WERI-Rb-1 (cell line): ENCODE measurements at places on chromosomes 3 and 15.

DNA sequence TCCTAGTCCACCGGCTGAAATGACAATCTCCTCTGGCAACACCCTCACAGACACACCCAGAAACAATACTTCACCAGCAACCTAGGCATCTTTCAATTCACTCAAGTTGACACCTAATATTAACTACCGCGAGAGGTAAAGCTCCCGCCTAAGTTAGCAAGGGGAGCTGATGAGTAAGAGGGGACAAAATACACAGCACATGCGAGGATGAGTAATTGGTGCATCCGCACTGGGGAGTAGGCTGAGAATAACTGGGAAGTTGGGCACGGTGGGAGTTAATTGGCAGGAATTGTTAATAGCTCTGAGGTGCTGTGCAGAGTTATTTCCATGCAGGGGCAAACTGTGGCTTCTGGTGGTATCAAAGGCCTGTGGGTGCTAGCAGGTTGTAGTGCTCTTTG, 14.5 kb upstream of the PLD1 start:
- DNase-seq, result no peak

GRCh38 chr3:140914384-140914945, 27.2 kb upstream of the SLC25A36 start:
- no peak for DNase-seq

DNA sequence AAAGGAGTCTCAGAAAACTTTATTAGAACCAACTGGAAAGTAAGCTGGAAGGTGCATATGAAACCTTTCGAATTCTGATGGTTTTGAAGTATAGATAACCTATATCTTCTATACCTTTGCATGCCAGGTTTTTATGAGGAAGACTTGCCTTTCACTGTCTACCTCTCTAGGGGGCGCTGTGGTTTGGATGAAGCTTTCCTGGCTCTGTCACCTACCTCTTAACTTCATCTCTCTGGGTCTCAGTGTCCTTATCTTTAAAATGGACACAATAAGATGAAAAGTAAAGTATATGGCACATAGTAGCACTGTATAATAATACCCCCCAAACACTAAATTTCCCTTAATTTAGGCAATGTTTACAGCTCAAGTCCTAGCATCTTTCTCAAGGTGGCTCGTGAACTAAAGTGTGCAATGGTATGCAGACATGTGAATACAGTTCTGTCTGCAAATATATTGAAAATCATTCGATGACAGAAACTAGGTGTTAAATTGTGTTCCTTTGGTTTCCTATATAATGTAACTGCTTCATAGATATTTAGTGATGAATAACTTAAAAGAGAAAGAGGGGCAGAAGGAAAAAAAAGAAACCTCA, 314.3 kb downstream of the CHST2 start:
- DNase-seq, result peak; percentile 17

GRCh38 chr3:156389449-156389950, 165.4 kb downstream of the SSR3 start:
- no peak for DNase-seq

GRCh38 chr3:134250717-134251220, at the start of gene RYK:
RYK (minus strand) TSS chr3:134250859; CDS start chr3:134250654, 205 bp downstream.
- DNase-seq, result peak; percentile 82

DNA sequence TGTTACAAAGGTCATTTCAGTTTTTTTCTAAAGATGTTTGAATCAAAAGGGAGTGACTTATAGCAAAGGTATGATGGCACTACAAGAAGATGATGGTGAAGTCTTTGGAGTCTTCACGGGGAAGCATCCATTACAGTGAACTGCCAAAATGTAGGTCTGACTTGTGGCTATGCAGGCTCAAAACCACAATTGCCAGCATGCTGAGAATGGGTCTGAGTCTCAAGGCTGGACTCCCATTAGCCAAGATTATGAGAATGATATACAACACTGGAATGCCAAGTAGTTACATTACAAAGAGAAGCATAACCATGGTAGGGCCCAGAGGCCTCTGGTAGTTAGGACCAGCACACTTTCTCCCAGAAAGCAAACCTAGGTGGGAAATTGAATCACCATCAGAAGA, 194.2 kb downstream of the MTHFS start:
- no peak for DNase-seq

GRCh38 chr3:72629191-72629631, 219.0 kb downstream of the SHQ1 start:
- no peak for DNase-seq

GRCh38 chr3:46504789-46505188, 7.0 kb downstream of the RTP3 start:
- DNase-seq, result no peak

DNA sequence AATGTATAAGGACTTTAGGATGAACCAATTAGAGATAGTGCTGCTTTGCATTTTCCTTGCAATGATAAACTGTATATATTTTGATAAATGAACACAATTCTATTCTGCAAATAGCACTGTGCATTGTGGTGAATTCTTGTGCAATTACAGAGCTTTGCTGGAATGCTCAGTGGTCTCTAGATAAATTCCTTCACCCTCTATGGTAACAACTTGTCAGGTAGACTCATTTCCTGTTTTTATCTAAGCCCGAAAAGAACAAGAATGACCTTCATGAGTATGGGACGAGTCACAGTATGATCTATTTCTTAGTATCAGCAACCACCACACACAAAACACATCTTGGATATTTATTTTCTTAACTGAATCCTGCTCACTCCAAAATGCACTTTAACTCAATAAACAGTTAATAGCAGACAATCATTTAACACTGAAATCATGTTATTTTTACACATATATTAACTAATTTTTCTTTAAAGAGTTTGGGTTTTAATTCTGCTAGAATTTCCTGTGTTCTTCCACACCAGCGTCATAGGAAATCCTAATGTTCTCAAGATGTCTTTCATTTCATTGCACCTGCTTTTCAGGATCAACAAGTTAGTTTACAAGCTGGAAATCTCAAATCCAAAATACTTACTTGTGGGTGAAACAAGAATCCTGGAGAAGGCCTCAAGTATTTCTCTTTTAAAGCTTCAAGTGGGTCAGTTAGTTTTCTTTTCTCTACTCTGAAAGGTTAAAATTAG, 551.2 kb downstream of the MECOM start:
- no peak for DNase-seq

- DNase-seq, result no peak
These were observed at the start of gene FURIN for GRCh38 chr15:90868261-90868689. FURIN (plus strand) TSS chr15:90868588; CDS start chr15:90875741, 7,153 bp downstream.

GRCh38 chr15:33737687-33738601, 230.4 kb upstream of the CHRM5 start:
- DNase-seq, result peak; percentile 61

DNA sequence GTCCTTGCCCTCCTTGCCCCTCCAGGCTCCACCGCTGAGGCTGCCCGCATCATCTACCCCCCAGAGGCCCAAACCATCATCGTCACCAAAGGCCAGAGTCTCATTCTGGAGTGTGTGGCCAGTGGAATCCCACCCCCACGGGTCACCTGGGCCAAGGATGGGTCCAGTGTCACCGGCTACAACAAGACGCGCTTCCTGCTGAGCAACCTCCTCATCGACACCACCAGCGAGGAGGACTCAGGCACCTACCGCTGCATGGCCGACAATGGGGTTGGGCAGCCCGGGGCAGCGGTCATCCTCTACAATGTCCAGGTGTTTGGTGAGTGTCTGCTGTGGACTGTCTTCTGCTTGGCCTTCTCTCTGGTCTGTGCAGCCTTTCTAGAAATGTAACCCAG, 61.0 kb downstream of the BOC start:
- DNase-seq, result no peak

- no peak for DNase-seq
These were observed 70.3 kb downstream of the RORA start for GRCh38 chr15:61158504-61159407.

GRCh38 chr3:11463591-11463990, 180.1 kb downstream of the VGLL4 start:
- no peak for DNase-seq

DNA sequence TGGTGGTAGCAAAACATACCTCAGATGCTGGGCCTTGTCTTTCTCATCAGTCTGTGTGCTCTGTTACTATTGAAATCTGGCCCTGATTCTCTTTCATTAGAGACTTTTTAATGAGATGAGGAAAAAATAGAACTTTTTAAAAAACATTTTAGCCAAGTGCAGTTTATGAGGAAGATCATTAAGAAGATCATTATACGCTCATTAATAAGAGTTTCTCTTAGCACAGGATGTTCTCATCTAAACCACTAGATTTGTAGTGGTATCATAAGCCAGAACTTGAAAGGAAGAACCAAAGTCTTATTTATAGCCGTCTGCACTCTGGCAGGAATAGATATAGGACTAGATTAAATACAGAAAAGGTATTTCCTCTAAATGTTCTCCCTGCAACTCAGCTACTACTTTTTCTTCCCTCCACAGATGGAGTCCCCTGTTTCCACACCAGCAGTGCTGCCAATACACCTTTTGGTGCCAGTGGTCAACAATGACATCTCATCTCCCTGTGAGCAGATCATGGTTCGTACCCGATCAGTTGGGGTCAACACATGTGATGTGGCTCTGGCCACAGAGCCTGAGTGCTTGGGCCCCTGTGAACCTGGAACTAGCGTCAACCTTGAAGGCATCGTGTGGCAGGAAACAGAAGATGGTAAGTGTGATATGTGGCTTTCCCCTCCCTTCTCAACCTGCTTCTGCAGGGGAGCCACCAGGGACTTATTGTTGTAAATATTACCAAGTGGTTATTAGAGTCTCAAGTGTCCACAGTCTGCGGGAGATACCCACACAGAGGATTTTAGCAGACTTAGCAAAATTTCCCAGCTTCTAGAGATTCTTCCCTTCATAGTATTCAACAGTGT, 152.8 kb downstream of the RBPMS2 start:
- no peak for DNase-seq

DNA sequence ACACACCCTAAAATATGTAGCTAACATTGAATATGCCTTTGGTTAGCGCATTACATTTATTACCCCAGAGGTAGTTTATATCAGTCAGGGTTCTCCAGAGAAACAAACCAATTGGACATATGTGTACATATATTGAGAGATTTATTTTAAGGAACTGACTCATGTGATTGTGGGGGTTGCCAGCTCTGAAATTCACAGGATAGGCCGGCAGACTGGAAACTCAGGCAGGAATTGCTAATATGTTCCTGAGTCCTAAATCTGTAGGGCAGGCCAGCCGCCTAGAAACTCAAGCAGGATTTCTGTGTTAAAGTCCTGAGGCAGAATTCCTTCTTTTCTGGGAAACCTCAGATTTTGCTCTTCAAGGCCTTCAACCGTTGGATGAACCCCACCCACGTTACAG, 189.7 kb downstream of the CDIN1 start:
- no peak for DNase-seq

DNA sequence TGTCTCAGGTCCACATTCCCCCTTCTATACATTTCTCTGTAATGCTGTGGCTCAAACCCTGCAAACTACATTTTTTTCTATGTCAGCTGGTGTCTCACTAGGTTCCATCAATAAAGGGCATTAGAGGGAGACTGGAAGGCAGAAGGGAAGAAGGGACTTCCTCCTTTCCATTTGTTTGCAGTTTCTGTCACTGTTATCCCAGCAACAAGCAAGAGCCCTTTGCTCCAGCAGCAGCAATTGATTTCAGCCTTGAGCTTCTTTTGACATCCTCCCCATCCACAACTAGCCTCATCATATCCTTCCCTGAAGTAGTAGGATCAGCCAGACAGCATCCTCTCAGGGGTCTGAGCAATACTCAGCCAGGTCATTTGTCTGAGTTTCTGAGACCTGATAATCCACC, 5.3 kb upstream of the NCK1 start:
- no peak for DNase-seq

DNA sequence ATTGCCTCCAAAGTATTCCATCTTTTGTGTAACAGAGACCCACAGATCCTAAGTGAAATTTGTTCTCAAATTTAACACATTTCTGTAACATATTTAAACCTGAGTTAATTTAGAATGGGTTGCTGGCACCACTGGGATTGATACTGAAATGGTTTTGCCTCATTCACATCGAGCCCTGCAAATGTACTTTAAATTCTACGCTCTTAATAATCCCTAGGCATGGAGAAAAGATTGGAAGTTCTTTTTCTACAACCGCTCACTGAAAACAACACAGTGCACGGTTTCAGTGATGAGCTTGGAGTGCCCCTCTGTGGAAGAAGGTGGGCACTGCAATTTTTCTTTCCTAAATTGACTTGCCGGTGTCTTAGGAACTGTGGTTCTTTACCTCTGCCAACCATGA, 109.9 kb upstream of the ATP11B start:
- DNase-seq, result peak; percentile 60

DNA sequence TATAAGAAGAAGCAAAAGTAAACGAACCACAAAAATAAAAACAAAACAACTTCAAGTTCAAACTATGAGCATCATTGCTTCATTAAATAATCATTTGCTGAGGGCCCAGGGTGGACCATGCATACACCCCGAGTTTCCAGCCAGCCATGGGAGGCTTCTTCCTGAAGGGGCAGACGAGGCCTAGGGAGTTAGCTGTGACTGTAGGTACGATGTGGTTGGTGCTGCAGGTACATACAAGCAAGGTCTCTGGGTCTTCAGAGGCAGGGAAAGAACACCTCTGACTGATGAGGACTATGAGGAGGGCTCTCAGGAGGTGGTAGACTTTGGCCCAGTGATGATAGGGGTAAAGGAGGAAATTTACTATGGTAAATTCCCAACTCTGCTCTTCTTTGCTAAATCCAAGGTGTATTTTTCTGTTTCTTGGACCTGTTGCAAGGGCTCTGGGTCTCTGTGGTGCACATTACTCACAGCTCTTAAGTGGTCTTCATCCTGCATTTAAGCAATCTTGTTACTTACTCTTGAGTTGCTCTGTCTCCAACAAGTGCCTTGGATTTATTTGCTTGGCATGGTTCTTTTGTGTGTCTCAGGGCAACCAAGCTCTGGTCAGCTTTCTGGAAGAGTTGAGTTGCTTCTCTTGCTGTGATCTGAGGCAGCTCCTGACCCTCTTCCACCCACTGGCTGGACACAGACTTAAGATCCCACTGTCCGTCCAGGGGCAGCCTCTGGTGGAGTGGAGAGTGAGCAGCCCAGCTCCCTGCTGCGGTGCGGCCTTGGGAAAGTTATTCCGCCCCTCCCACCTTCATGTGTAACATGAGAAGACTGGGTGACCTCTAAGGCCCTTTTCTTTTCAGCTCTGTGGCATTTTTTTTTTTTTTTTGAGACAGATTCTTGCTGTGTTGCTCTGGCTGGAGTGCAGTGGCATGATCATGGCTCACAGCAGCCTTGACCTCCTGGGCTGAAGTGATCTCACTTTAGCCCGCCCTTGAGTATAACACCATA, 56.1 kb upstream of the KIF23 start:
- no peak for DNase-seq

DNA sequence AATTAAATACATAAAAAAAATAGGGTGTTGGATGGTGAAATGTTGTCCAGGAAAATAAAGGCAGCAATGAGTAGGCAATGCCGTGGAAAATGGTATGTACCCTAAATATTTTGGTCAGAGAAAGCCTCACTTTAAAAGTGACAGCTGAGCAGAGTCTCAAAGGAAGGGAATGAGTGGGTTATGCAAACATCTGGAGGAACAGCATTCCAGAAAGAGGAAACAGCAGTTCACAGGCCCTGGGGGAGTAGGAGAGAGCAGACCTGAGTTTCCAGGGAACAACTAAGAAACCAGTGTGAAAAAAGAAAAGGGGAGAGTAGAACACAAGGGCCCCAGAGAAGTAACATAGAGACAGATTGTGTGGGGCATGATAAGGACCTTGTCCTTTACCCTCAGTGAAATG, 230.0 kb upstream of the CNTN3 start:
- no peak for DNase-seq

- DNase-seq, result no peak
These were observed 125.6 kb upstream of the ROPN1 start for GRCh38 chr3:124117486-124117885.
